ENCODE measurements at places on chromosomes 11 and 22.
A peak's percentile ranks its signal among the peaks of the same experiment; 100 is the strongest.

DNA sequence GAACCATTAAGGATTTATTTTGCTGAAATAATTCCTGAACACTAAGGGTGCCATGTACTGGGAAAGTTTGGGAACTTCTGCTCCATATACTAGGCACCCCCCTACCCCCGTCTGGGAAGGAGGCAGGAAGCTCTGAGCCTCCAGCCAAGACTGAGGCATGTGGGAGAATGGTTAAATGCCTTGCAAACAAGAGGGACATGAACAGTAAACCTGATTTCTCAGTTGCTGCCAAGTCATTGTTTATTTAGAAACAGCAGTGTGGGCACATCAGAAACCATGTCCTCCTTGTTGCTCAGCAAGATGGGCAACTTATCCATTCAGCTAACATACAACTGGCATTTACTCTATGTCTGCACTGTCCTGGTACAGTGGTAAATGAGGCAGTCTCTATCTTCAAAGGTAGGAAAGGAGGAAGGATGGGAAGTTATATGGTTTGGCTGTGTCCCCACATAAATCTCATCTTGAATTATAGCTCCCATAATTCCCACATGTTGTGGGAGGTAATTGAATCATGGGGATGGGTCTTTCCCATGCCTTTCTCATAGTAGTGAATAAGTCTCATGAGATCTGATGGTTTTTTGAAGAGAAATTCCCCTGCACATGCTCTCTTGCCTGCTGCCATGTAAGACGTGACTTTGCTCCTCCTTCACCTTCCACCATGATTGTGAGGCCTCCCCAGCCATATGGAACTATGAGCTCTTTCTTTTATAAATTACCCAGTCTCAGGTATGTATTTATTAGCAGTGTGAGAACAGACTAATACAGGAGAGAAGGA is 459.1 kb downstream of the MIAT start:
- DNase-seq = no peak

DNA sequence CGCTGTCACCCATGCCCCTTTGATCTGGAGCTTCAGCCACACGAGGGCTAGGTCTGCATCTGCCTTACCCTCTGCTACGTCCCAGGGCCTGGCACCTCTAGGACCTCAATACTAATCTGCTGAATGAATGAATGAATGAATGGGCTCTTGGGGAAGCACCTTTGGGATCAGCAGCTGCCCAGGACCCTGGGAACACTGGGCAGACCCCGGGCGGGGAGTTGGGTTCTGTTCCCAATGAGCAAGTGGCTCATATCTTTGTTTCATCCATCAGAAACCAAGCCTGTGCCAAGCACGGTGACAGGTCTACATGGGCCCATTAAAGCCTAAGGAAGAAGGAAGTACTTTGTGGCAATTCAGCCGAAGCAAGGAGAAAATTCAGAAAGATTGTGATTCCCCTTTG is 41.5 kb upstream of the SHISAL1 start:
- no peak for DNase-seq

DNA sequence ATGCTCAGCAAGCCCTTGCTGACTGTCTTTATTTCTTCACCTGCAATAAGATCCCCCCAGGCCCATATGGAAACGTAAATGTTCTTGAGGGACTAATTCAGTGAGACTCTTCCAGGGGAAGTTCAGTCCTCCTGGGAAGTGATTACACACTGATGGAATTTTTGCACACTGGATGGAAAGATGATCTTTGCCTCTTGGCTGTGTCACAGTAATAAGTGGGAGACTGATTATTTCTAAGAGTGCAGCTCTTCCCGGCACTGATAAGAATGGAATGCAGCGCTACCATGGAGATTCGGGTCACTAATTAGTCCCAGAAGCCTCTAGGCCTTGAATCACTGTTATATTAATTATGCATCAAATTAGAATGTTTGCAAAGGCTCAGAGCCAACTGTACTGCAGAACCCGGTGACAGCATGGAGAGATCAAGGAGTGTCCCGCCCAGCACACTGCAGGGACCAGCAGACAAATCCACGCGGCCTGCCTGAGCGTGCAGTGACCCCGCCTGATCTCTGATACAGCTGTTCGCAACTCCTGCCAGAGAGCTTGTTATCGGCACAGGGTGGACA is 178.3 kb downstream of the SNX19 start:
- no peak for DNase-seq

DNA sequence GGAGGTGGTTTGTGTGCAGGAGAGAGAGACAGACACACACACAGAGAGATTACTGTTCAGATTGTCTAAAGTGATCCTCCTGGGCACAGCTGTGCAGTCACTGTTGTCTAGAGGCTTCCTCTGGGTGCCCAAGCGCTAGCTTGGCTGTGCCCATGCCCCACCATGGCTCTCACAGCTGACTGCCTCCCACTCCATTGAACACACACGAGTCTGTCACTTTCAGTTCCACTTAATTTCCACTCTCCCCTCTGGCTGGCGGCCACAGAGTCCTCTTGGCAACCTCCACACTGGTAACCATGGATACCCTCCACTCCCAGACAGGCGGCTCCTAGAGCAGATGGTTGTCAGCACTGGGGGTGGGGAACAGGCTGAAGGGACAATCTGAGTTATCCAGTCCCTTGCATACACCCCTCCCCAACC is 29.1 kb downstream of the MAP6 start:
- DNase-seq = no peak

DNA sequence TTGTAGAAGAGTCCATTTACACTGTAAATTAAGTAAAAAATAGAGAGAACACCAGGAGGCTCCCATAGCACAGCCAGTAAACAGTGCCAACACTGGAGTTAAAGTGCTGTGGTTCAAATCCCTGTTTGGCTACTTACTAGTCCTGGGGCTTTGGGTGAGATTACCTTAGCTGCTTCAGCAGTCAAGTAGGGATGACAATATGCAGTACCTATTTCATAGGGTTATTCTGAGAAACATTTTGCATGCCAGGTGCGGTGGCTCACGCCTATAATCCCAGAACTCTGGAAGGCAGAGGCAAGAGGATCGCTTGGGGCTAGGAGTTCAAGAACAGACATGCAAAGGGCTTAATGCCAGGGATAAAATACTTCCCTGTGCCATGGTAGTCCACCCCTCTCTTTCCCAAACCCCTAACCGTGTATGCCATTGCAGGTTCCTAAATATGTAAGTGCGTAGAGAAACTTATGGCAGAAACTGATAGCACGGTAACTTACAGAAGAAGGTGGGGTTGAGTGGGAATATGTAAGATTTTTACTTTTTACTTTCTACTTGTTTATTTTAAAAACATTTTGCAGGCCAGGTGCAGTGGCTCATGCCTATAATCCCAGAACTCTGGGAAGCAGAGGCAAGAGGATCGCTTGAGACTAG is 86.4 kb upstream of the PICALM start:
- DNase-seq = no peak

DNA sequence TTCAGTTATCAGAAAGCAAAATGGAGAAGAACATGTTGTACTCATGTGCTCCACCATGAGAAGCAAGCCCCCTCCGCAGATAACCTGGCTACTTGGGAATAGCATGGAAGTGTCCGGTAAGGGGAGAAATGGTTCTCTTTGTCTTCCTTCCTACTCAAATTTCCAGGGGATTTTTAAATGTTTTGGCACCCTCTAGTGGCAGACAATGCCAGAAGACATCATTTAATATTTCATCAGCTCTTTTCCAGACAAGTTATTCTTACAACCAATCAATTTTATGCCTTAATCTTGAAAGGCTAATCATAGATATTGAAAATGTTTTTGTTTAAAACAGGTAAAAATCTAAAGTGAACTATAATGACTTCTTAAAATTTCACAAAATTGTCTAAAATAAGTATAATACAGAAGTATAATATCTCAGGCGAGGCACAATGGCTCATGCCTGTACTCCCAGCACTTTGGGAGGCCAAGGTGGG is 15.7 kb downstream of the CRTAM start:
- DNase-seq = peak; percentile 70

DNA sequence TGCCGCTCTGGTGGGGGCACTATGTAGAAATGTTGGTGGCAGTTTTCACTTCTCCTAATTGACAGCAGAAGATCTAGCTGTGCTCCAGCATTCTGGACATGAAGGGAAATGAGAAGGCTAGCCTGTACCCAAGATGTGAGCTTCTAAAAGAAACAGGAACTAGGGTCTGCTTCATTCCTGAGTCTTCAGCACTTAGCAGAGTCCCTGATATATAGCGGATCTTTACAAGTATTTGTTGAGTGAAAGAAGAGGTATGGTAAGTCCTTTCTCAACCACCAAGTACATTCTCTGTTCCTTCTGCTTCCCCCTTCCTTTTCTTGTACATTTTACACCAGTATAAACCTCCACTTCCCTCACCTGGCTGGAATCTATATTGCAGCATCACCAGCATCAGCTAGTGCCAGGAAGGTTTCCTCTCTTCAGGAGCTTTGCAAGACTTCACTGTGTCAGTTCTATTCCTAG is 408.3 kb upstream of the CADM1 start:
- DNase-seq = no peak

- no peak for DNase-seq
These were observed 14.5 kb downstream of the CARS1 start for GRCh38 chr11:3042496-3043314.

- DNase-seq = no peak
These were observed 25.4 kb upstream of the SEZ6L start for GRCh38 chr22:26143806-26144325.

DNA sequence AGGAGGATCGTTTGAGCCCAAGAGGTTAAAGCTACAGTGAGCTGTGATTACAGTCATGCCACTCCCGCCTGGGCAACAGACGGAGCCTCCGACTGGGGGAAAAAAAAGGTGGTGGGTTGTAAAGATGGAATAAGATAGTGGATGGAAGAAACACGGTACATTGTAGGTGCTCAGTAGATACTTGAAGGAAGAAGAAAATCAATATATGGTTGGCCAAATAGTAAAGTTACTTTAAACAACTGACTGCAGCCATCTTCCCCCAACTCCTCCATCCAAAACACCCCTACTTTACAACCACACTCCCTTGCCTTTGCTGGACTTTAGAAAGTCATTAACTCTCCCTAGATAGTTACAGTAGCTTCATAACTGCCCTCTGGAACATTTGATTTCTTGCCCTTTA is 2.5 kb upstream of the NUP98 start:
- DNase-seq = no peak

DNA sequence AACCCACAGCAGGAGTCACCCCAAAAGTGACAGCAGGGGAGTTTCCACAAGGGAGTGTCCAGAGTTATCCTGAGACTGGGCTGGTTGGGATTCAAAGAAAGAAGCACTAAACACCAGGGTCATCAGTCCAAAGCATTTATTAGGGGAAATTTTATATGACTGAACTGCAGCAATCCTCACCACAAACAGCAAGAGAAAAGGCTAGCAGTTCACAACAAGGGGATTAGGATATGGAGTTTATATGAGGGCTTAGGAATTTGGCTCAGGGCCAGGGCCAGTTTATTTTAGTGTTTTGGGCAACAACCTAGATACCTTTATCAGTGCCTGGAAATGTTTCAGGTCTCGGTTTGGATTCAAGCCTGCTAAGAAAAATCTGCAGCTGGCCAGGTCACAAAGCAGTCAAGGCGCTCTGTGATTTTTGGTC is 4.6 kb upstream of the TMEM126A start:
- DNase-seq = no peak

GRCh38 chr11:16962146-16962545 is 52.1 kb downstream of the PLEKHA7 start:
- no peak for DNase-seq

- DNase-seq = no peak
These were observed 37.1 kb upstream of the OLFML1 start for GRCh38 chr11:7448201-7448600.

- no peak for DNase-seq
These were observed 90.7 kb downstream of the PPP6R3 start for GRCh38 chr11:68551223-68551622.

- DNase-seq = no peak
These were observed 224.3 kb downstream of the DSCAML1 start for GRCh38 chr11:117572671-117573070.

DNA sequence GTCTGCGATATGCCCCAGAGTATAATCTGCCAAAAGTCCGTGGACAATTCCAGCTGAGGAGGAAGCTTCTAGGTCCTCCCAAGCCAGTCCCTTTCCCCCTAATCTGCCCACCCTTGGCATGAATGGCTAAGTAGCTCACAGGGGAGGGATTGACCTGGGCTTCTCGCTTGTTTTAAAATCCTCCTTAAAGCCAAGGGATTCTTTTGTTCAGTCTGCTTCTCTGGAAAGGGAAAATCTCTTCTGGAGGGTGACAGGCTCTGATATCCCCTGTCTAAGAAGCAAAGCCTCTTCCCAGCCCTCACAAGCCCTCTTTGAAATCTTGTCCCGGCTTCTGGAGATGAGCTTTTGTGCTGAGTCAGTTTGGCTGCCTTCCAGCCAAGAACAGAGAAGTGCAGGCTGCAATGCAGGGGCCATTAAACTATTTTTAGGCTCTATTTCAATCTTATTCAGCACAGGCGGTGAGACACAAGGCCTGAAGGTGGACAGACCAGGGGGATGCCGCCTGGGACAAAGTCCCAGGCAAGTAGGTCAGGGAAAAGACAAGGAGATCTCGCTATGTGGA is 23.9 kb downstream of the NEFH start:
- no peak for DNase-seq

GRCh38 chr11:111814557-111815320 is 48.5 kb upstream of the PPP2R1B start:
- DNase-seq = no peak

DNA sequence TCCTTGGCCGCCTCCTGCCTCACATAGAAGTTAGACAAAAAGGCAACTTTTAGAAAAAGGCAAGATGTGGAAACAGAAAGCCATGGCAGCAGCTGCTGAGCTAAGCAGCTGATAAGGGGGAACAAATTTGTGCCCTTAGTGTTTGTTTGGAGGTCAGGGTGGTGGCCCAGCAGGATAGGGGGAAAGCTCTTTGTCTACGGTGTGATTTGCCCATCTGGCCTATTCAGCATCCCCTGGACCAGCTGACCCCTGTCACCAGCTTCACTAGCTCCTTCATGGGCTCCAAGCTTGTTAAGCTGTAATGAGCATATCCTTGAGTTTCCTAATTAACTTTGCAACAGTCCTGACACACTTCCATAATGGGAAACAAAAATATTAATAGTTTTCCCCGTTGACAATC is 5.9 kb upstream of the ME3 start:
- DNase-seq = no peak

DNA sequence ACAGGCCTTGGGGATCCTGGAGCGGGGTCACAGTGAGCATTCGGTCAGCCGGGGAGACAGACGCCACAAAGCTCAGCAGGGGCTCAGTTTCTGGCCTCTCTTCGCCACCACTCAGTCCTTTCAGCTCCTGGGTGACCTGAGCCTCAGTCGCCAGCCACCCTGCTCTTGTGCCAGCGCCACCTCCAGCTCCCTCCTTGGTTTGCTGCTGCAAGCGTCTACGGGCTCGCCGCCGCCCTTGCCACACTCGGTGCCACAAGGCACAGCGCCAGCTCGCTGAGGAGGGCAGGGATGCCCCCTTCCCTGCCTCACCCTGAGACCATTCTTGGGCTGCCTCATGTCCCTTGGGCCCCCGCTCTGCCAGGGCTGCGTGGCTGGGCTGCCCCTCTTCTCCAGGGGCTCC is 1.5 kb upstream of the EEF1G start:
- DNase-seq = no peak

All from stimulated activated naive CD4-positive, alpha-beta T cell (primary cell).